ENCODE measurements at places on chromosomes 6 and 20.

- no peak for DNase-seq
Observed at GRCh38 chr6:1601158-1602048, 8.3 kb upstream of the FOXC1 start.

DNA sequence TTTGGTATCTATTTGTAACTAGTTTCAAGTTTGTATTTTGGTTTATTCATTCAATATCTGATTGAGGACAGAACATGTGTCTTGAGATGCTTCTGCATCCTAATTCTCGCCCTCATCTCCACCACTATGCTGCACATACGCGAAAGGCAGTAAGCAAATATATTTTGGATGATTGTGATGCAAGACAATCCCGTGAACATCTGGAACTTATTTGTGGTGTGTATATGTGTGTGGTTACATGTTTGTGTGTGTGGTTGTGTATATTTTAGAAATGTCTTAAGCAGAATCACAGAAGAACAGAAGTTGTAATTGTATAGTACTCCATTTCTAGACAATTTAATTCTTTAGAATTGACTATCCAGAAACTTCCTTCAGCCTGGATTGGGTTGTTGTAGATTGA is 35.1 kb upstream of the RNF144B start:
- no peak for DNase-seq

DNA sequence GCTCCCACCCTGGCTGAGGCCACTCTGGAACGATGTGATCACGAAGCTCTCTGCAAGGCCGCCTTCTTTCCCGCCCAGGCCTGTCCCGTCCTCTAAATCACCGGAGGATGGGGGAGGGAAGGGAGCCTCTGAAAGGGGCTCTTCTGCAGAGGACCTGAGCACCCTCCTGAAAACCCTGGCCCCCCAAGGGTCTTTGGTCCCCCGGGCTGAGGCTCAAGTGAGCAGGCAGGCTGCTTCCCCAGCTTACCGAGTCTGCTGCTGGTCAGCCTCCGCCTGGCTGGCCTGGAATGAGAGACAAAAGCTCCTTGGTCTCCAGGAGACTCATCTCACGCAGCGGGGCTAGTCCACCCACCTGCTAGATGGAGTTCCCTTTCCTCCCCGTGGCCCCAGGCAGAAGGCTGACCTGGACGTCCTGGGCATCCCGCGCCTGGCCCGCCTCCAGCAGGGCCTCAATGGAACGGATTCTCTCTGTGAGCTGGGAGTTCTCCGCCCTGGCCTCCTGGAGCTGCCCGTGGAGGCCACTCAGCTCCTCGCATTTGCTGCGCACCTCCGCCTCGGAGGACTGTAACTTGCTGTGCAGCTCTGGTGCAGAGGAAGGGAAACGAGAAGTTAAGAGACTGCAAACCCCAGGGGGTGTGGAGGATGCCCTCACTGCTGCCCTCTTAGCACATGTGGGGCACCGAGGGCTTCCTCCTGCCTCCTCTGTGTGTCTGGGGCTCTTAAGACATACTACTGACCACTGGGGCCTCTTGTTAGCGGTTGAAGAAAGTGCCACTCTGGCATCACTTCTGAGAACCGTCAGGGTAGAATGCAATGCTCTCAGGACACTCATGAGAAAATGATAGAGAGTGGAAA is 54.7 kb downstream of the RRBP1 start:
- no peak for DNase-seq

DNA sequence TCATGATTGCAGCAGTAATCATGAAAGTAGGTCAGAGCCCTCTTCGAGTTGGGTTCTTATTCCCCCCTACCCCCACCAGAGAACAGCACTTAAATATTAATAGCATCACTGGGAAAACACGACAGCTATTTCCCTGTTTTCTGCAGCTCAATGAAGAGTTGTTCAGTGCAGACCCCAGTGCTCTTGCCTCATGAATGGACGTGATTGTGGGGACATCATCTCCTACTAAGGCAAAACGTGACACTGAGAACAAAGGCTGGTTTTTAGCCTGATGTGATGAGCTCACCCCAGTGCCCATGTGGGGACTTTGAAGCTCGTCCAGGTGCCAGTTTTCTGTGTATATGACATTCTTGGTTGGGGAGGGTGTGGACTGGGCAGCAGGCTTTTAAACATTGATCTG is 105.9 kb downstream of the SLC35F1 start:
- DNase-seq = no peak

GRCh38 chr6:107495196-107495643 is 5.3 kb downstream of the SOBP start:
- DNase-seq = no peak

GRCh38 chr6:158567152-158567551 is 7.3 kb downstream of the TMEM181 start:
- DNase-seq = no peak

GRCh38 chr6:37486121-37486839 is 13.4 kb downstream of the CCDC167 start:
- DNase-seq = no peak

GRCh38 chr6:166341464-166341863 is 881 bp downstream of the SFT2D1 start:
- no peak for DNase-seq

- DNase-seq = no peak
Observed at GRCh38 chr6:149627672-149628071, 20.8 kb downstream of the KATNA1 start.

- DNase-seq = no peak
Observed at GRCh38 chr6:146915671-146916127, 288.5 kb upstream of the STXBP5 start.

Data from memory B cell (primary cell).